ENCODE measurements at places on chromosomes 12 and 14. TPM values are rescaled to one million over a fixed set of nuclear protein-coding genes. Genes with fewer than 3 reads are reported as not detected.

OLR1 gene
- total RNA-seq, result 3.1 TPM

LRTM2 gene
- total RNA-seq, result not detected

KRT1 gene
- not detected for total RNA-seq

SYT1 gene
- 2.0 TPM for total RNA-seq

IRAK3 gene
- 8.1 TPM for total RNA-seq

BATF gene
- not detected for total RNA-seq

IL22 gene
- total RNA-seq, result not detected

SOS2 gene
- total RNA-seq, result 15.6 TPM

TRIM9 gene
- 0.18 TPM for total RNA-seq

TAS2R43 gene
- total RNA-seq, result 1.3 TPM

OR2AP1 gene
- total RNA-seq, result not detected

TSHR gene
- total RNA-seq, result not detected

CFAP54 gene
- total RNA-seq, result 1.4 TPM

All from smooth muscle cell of bladder (primary cell).